Liver (tissue), 10 donors: ENCODE measurements at places on chromosomes 2 and 18.

DNA sequence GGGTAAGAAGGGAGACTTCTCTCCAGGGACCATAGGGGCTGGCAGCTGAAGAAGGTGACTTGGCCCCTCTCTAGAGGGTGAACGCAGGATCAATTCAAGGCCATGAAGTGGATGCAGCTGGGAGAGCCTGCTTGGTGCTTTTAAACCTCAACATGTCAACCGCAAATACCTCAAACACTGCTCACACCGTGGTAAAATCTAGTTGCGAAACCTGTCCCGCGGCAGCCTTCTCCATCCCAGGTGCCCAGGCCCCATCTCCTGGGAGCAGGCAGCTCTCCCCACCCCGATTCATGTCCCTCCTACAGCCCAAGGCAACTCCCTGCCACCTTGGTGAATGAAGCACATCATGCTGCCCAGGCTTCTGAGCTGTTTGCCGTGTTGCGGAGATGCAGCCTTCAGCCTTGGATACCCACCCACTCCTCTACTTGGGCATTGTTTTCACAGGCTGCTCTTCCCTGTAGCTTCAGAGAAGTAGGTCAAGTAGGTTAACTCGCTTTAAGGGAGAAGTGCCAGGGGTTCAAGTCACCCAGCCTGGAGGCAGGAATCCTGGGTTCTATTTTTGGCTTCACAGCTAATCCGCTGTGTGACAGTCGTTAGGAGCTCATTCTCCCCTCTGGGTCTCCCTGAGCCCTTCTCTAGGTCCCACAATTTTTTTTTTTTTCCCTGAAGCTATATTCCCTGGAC is 6.2 kb upstream of the EFR3B start:
- no peak for DNase-seq

DNA sequence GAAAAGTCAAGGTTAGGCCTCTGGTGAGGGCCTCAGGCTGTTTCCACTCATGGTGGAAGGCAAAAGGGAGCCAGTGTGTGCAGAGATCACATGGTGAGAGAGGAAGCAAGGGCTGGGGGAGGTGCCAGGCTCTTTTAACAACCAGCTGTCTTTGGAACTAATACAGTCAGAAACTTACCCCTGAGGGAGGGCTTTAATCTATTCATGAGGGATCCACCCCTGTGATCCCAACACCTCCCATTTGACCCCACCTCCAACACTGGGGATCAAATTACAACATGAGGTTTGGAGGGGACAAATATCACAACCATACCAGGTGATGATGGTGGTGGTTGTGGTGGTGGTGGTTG is 10.9 kb downstream of the POLI start:
- no peak for DNase-seq

DNA sequence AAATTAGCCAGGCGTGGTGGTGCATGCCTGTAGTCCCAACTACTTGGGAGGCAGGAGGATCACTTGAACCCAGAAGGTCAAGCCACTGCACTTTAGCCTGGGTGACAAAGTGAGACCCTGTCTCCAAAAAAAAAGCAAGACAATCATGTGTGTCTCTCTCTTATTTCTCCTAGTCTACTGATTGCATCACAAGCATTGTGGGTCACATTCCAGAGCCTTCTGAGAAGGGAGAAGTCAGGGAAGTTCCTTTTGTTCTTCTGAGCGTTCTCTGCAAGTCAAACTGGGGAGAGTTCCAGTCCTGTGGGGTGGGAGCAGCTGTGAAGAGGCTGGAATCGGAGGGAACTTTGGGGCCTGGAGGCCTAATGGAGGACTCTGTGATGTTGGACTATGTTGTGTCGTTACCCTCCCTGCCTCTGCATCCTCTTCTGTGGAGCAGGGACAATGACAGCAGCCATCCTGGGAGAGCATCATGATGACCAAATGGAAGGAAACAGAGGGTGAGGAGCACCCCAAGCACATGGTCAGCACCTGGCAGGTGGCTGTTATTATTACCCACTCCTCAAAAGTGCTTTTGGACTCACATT is 115.4 kb downstream of the MRO start:
- no peak for DNase-seq

DNA sequence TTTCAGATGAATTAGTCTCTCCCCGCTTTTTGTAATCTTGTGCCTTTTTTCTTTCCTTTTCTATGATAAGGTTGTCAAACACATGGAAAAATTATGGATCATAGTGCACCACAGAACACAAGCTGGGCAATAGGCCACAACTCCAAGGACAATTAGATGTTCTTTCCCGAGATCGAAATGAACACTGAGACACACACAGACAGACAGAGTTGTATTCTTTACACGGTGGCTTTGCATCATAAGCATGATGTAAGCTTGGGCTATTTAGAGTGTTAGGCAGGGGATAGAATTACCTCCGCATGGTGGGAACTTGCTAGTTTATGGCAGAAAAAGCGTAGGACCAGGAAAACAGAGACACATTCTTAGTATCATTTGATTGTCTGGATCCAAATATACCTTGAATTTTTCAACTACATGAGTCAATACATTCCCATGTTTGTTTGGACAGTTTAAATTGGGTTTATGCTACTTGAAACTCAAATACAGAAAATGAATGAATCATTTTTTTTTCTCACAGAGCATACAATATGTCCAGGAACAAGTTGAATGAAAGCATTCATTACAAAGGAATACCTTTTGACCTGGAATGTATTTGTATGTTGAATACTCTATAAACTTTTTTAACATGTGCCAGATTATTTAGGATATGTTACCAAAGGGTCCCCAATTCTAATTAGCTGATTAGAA is 1611.5 kb upstream of the TMEFF2 start:
- no peak for DNase-seq

DNA sequence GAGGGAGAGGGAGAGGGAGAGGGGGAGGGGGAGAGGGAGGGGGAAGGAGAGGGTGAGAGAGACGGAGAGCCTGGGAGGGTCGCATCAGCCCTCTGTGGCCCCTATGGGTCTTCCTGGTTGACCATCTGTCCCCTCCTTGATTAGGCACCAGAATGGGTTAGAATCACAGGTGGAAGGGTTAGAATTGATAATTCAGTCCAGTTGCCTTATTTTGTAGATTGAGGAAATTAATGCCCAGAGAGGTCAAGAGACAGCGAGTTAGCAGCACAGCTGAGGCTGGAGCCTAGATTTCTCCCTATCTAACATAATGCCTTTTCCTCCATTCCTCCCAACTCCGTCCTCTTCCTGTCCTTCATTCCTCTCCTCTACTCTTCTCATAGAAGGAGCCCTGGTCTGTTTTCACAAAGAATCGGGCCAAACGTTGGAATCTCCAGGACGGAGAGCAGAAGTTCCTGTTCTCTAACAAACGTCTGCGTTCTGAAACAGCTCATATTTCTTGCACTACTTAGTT is 338 bp upstream of the THUMPD2 start:
- DNase-seq, result no peak

- DNase-seq, result no peak
These were observed 415.9 kb downstream of the GRB14 start for GRCh38 chr2:164205347-164205746.

GRCh38 chr2:4903656-4904348 is 788.4 kb upstream of the SOX11 start:
- DNase-seq, result no peak

DNA sequence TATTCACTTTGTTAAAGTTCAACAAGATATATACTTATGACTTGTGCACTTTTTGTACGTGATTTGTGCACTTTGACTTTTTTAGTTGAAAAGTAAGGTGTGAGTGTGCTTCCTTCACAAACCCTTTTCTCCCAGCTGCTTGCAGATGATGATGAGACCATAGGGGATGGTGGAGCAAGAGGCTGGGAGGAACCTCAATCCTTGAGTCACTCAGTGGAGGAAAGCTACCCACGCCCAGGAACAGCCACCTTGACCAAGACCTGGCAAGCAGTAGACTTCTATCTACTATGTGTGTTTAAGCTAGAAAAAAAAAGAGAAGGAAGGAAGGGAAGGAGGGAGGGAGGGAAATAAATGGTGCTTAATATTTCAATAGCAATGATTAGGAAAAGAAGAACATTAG is 25.2 kb upstream of the TAF1B start:
- DNase-seq, result no peak

- no peak for DNase-seq
These were observed 3.8 kb downstream of the KCNJ13 start for GRCh38 chr2:232772531-232772930.

- no peak for DNase-seq
These were observed 29.8 kb downstream of the MGAT5 start for GRCh38 chr2:134283661-134284060.

- DNase-seq, result no peak
These were observed 107.3 kb upstream of the SLC8A1 start for GRCh38 chr2:40559175-40559574.

DNA sequence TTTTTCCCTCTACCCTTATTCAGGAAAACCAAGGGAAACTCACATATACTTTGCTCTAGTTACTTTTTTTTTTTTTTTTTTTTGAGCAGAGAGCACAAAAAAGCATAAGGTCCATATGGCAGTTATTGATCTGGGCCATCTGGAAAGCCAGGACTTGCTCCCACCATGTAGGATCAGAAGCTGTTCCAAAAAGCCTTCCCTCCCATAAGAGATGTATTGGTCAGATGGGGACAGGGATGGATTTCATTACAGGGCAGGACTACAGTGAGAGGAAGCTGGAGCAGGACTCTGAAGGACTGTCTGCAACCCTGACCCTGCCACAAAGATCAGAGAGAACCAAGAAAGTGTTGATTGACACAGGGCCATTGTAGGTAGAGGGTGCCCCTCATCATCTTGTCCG is 57.3 kb downstream of the NRP2 start:
- no peak for DNase-seq
